Brain pericyte (primary cell): ENCODE measurements at places on chromosomes 13 and 19.

DNA sequence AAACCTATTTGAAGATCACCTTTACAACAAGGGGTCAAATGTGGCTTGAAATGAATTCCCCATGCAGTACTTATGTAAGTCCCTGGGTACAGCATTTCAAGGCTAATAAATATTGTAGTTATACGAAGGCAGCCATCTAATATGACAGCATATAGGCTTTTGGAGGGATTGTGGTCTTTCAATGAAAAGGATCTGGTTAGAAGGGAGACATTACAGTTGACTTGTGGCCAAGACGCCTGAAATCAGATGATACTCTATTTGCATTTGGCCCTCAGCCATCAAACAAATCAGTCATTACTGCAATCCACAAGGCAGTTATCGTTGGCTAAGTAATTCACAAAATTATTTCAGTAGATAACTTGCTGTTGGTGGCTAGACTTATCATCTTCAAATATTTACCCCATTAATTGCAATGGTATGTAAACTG is 242.7 kb downstream of the DCLK1 start:
- DNase-seq: no peak

GRCh38 chr13:84279166-84279565 is 396.9 kb upstream of the SLITRK1 start:
- no peak for DNase-seq

GRCh38 chr19:10654610-10655456 is 687 bp downstream of the ILF3 start:
- DNase-seq: no peak

- DNase-seq: no peak
These were observed 68.6 kb downstream of the SPACA7 start for GRCh38 chr13:112444416-112445399.

GRCh38 chr13:78881751-78882150 is 222.8 kb upstream of the OBI1 start:
- no peak for DNase-seq

DNA sequence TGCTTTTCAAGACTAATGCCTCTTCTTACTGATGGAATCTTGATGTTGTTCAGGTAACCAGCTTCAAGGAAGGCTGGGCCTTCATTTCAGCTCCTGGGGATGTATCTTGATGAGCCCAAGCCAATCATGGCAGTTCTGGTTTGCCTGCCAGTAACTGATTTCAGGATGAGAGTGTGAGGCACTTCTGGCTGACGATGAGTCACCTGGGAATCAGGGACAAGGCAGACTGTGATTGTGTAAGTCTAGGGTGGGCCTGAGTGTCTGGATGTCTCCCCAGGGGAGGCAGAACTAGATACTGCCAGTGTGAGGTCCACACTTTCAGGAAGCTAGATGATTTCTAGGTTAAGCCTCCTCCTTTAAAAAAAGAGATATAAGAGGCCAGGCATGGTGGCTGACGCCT is 77.3 kb upstream of the KL start:
- no peak for DNase-seq

- no peak for DNase-seq
These were observed 3.0 kb downstream of the SIGLEC9 start for GRCh38 chr19:51127755-51128154.

DNA sequence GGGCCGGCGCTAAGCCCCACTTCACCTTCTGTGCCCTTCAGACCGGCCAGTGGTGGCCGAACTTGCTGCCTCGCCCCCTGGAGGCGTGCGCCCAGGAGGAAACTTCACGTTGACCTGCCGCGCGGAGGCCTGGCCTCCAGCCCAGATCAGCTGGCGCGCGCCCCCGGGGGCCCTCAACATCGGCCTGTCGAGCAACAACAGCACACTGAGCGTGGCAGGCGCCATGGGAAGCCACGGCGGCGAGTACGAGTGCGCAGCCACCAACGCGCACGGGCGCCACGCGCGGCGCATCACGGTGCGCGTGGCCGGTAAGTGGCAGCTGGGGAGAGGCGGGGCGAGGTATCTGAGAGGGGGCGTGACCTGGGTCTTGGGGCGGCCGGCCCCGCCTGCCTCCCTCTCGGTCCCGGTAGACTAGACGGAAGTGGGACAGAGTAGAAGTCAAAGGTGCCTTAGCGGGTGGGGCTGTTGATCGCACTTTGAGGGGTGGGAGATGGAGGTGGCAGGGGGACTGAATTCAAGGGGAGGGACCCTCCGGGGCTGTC is 5.6 kb downstream of the ICAM5 start:
- no peak for DNase-seq

- no peak for DNase-seq
These were observed 15.2 kb upstream of the PIK3R2 start for GRCh38 chr19:18137657-18138339.

- no peak for DNase-seq
These were observed 141 bp downstream of the TRPC4 start for GRCh38 chr13:37869506-37869755.

DNA sequence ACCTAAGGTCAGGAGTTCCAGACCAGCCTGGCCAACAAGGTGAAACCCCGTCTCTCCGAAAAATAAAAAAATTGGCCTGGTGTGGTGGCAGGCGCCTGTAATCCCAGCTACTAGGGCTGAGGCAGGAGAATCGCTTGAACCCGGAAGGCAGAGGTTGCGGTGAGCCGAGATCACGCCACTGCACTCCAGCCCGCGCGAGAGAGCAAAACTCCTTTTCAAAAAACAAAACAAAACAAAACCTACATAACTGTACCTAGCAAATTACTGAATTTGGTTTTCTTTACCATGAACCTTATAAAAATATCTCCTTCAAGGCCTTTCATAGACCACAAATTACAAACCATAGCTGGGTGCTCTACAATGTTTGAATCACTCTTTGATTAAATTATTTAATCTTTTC is 760 bp downstream of the ZNF91 start:
- no peak for DNase-seq

DNA sequence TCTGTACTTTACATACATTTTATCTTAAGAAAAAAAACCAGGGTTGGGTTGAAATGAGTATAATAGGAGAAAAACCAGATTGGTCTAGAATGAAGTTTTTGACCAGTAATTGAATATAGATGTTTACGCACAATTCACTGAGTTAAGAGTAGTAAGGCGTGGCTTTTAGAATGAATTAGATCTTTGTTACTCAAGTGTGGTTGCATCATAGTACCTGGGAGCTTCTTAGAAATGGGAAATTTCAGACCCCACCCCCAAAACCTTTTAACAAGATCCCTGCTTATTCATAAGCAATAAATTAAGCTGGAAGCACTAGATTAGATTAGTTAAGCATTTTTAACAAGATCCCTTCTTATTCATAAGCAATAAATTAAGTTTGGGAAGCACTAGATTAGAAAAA is 28.7 kb upstream of the LMO7 start:
- DNase-seq: no peak

GRCh38 chr19:51873097-51873496 is 14.7 kb downstream of the ZNF577 start:
- no peak for DNase-seq

DNA sequence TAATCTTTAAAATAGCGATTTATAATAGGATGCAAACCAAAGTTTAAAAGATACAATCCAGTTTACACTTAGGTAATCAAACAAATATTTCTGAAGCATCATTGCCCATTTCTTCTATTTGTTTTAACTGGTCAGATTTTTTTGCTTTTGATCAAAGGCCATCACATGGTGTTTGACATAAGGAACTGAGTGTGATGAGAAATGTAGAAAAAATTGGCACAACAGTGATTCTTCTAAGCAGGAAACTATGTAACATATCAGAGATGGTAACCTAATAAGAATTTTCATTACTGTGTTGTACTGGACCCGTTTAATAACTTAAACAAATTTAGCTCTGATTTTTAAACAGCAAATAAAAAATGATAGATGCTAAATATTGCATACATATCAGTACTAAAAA is 644.7 kb upstream of the KLF12 start:
- no peak for DNase-seq

- DNase-seq: no peak
These were observed 73.8 kb downstream of the SLITRK6 start for GRCh38 chr13:85725433-85725832.

DNA sequence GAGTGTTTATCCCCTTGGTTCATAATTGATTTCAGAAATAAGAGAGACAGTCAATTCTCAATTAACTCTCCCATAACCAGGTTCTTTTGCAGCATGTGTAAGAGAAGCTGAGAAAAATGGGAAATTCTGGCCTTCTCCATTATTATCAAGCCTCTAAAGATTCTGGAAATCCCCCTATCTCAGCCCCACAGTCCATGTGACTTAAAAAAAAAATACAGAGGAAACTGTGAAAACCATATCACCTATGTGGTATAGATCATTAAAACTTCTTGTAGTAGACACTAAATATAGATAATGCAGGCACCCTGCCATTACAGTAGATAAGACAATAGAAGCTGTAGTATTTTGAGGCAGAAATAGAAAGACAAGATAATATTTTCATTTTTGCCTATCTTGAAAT is 34.3 kb upstream of the SOHLH2 start:
- no peak for DNase-seq

DNA sequence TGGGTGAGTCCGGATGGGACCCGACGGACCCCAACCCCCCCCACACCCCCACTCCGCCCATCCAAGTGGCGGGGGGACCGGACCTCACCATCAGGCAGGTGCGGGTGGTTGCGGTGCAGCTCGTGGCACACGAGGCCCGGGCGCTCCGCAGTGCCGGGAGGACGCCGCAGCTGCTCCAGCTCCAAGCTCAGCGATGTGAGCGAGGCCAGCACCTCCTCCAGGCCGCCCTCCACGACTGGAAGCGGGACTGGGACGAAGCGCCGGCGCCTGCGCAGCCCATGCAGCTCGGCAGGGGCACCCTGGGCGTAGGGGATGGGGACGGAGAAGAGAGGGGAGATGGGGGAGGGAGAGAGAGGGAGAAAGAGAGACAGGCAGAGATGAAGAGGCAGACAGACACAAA is 30.1 kb upstream of the OLFM2 start:
- no peak for DNase-seq

DNA sequence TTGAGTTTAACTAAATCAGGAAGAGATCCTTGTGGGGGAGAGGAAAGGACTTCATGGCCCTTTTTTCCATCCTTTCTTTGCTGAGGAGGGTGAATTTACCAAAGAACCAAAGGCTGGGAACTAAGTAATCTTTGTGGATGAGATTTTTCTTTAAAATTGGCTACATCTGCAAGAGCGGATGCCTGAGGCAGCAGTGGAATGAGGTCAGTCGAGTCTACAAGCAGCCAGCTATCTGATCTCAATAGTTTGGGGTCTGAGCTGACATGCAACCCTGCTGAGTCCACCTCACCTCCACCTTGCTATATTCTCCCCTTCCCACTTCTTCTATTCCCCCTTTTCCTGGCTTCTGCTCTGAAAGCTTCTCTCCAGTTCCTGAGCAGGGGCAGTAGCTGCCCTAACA is 3.6 kb upstream of the DNAJC15 start:
- DNase-seq: no peak

DNA sequence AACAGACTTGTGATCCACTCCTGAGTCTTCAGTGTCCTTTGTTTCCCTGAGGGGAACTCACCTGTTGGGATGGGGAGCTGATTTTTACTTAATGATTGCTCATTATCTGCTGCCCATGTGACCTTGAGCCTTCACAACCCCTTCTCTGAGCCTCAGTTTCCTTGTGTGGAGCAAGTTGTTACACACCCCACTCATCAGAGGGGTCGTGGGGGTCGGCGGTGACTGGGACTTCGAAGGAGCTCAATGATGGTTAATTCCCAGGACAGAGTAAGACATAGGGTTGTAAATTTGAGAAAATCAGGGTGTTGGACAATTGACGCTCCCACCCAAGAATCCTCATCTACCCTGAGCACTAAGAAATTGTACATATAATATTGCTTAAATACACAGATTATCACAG is 13.5 kb downstream of the LILRA5 start:
- DNase-seq: no peak

DNA sequence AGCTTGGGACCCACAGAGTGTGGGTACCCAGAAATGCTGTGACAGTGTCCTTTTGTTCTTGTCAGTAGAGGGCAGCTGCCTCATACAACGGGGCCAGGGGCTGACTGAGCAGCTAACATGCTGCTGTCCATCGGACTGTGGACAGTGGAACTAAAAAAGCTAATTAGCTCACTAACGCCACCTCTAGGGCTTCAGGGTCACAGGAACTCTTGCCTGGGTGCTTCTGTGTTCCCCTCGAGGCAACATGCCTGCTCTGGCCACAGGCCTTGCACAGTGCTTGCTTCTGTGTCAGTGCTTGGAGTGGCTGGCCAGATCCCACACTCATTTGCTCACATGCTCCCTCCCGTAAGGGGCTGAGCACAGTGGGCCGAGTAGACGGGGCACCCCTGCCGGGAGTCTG is 377.0 kb downstream of the OLFM4 start:
- no peak for DNase-seq

GRCh38 chr13:24272452-24273161 is 36.8 kb upstream of the C1QTNF9 start:
- no peak for DNase-seq

DNA sequence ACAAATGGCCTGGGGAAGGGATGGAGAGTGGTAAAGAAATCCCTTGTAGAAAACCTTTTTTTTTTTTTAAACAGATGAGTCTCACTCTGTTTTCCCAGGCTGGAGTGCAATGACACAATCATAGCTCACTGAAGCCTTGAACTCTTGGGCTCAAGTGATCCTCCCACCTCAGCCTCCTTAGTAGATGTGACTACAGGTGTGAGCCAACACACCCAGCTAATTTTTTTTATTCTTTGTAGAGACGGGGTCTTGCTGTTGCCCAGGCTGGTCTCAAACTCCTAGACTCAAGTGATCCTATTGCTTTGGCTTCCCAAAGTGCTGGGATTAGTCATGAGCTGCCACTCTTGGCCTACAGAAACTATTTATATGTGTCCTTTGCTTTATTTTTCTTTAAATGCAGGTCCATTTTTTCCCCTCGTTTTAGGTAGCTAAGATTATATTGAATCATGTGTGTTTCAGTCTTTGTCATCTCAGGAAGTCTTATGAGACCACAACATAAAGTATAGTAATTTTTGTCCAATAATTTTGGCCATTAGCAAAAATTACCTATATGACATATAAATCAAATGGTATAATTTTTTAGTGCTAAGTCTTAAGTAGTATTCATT is 10.5 kb downstream of the LPAR6 start:
- no peak for DNase-seq

GRCh38 chr19:398719-399118 is 10.2 kb downstream of the C2CD4C start:
- no peak for DNase-seq

- DNase-seq: no peak
These were observed 26.1 kb downstream of the DYRK1B start for GRCh38 chr19:39807846-39808364.
